ENCODE measurements at places on chromosomes 13 and 19.
A peak's percentile ranks its signal among the peaks of the same experiment; 100 is the strongest.

- no peak for DNase-seq
These were observed 9.2 kb upstream of the CEACAM18 start for GRCh38 chr19:51469162-51469561.

DNA sequence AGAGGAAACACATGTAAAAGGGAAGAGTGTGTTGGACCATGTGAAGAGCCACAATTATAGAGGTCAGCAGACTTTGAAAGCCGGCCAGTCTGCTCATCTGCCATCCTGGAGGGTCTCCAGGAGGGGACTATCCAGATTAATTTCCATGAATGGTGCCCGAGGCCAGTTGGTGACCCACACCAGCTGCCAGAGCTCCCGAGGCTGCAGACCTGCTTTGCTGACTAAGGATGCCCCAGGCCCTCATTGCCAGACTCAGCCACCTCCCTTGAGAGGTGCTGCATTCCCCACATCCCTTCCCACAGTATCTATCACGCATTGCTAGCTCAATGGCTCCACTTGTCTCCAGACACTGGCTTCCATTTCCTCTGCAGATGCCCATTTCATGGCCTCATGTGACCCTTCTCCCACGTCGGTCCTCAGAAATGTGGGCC, 110.3 kb downstream of the NALCN start:
- no peak for DNase-seq

- peak; percentile 20 for DNase-seq
These were observed 92.9 kb upstream of the SGCG start for GRCh38 chr13:23087880-23088279.

DNA sequence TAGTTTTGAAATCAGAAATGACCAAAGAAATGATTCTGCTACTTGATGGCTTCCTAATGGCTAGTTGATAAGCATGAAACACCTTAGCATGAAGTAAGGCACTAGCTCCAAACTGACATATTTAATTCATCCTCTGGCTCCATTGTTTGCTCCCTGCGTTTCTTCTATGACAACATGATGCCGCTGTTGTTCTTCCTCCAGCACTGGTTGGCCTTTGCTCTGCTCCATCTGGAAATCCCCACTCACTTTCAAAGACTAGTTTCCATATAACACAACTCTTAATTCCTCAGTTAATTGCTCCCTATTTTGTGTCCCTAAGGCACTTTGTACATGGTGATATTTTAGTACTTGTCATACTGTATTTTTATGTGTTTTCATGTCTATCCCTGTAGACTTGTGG, 151.6 kb downstream of the GPC6 start:
- no peak for DNase-seq

- no peak for DNase-seq
These were observed 967.4 kb upstream of the PRR20A start for GRCh38 chr13:56173346-56173745.

- DNase-seq = no peak
These were observed 595 bp downstream of the ZNF440 start for GRCh38 chr19:11814700-11815035.

GRCh38 chr13:26503826-26504594, 53.5 kb upstream of the WASF3 start:
- DNase-seq = no peak

GRCh38 chr13:107864543-107865317, 350.6 kb downstream of the LIG4 start:
- DNase-seq = peak; percentile 15

DNA sequence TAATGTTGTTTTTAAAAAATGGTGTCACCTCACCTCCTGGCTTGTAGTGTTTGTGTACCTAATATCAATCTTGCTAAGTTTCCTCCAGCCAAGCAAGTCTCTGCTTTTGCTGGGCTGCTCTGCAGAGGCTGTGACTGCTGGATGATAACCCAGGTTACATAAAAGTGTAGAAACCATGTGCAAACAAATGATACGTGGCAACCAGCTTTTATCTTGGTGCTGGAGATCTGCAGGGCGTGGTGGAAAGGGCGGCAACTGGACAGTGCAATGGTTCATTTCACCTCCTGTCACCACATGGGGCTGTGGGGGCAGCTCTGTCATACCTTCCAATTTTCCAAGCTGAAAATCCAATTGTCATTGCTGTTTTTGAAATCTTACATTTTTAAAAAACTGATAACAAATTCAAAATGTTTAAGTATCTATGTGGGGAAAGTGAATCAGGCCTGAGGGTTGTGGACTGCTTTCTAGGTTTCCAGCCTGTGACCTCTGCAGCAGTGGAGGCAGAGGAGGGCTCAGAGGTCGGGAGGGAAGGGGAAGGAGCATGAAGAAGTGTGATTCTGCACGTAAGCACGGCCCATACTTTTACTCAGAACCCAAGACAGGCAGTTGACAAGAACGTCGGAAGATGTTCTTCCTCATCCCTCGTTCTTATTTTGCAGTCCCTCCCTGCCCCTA, 9.7 kb downstream of the GPR42 start:
- DNase-seq = no peak

- no peak for DNase-seq
These were observed 1786.8 kb downstream of the SLITRK5 start for GRCh38 chr13:89457977-89458376.

DNA sequence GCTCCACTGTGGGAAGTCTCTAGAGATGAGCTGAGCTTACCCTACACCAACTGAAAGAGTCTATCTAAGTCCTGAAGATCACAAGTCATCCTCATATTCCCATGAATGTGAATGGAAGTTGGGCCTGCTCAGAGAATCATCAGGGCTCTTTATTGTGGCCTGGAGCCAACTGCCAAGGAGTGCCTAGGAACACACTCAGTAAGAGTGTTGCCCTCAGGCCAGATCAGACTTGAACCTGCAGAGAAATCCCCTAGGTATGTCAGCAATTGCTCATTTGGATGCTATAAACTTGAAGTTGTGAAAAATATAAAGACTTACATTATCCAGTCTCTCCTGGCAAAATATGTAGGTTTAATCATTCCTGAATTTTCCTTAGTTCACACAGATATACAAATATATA, 1070.2 kb downstream of the EFNB2 start:
- DNase-seq = no peak

DNA sequence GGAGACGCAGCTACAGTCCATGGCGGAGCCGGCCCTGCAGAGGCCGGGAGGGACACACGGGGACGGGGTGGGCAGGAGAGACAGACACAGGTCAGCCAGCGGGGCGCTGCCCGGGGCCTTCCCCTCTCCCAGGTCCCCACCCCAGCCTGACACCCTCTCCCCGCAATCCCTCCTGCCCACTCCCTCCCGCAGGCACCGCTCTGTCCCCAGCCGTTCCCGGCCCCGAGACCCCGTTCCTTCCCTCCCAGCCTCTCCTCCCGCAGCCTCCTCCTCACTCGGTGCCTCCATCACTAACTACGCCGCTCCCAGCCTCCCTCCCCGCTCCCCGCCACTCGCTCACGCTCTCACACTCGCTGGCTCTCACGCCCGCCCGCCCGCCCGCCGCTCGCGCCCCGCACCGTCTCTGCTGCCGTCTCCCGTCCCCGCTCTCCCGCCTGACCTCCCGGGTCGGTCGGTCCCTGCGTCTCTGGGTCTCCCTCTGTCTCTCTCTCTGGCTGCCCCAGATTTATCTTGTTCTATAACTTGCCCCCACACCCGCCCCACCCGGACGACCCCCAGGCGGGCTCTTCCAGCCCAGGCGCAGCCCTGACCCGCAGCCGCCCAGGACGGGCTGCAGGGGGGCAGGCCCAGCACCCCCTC, 15.2 kb downstream of the ERFL start:
- DNase-seq = no peak

DNA sequence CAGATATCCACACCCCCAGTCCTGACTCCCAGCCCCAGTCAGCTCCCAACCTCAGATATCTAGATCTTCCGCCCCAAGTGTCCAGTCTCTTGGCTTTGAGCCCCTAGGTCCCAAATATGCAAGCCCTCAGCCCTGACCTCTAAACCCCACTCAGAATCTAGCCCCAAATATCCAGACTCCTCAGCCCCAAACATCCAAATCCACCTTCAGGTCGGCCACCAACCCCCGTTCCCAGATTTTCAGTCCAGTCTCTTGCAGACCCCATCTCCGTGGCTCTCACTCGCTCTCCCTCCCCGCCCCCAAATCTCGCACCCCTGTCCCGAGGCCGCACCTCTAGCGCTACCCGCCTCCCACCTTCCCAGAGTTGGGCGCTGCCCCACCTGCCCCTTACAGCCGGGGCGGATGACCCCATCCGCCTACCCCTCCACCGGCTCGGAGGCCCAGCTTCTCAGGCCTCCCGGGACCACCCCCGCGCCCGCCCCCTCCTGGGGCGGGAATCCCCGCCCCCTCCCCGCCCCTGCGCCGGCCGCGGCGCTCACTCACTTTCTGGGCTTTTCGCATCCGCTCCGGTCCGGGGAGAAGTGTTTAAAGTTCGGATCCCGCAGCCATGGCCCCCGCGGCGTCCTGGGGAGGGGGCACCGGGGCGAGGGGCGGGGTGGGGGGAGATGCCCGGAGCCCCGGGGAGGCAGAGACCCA, 604 bp downstream of the ERFL start:
- DNase-seq = no peak

DNA sequence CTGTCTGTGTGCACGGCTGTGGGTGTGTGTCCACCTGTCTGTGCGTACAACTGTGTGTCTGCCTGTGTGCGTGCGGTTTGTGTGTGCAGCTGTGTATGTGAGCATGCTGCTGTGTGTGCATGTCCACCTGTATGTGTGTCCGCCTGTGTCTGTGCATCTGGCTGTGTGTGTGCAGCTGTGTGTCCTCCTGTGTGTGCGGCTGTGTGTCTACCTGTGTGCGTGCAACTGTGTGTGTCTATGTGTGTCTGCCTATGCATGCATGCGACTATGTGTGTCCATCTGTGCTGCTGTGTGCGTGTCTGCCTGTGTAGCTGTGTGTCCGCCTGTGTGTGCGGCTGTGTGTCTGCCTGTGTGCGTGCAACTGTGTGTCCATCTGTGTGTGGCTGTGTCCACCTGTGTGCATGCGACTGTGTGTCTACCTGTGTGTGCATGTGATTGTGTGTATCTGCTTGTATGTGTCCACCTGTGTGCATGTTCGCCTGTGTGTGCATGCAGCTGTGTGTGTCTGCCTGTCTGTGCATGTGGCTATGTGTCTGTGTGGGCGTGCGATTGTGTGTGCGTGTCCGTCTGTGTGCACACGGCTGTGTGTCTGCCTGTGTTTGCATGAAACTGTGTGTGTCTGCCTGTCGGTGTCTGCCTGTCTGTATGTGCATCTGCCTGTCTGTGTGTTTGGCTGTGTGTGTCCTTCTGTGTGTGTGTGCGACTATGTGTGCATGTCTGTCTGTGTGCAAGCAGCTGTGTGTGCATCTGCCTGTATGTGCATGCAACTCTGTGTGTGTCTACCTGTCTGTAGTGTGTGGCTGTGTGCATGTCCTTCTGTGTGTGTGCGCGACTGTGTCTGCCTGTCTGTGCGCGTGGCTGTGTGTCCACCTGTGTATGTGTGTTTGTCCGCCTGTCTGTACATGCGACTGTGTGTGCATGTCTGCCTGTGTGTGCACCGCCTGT, 57.1 kb upstream of the C13orf46 start:
- DNase-seq = no peak

GRCh38 chr19:10424011-10424637, 3.8 kb downstream of the PDE4A start:
- DNase-seq = peak; percentile 72

DNA sequence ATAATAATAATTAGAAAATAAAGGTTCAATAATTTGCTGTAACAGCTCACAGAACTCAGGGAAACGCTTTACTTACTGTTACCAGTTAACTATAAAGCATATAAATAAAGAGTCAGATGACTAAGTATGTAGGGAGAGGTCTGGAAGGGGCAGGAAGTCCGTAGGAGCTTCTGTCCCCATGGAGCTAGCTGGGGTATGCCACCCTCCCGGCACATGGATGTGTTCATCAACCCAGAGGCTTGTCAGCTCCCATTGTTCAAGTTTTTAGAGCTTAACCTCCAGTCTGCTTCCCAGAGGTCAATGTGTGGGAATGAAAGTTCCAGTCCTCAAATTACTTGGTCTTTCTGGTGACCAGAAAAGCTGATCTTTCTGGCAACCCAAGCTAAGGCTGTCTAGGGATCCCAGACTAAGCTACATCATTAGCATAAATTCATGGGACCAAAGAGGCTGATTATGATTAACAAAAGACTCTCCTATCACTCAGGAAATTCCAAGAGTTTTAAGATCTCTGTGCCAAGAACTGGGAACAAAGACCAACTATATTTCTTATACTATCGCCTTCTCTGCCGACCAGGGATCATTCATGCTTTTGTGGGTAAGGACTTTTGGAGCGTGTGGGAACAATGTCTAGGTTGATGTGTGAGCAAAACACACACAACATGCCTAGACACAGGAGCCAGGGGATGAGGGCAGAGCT, 31.7 kb upstream of the ZNF507 start:
- no peak for DNase-seq

DNA sequence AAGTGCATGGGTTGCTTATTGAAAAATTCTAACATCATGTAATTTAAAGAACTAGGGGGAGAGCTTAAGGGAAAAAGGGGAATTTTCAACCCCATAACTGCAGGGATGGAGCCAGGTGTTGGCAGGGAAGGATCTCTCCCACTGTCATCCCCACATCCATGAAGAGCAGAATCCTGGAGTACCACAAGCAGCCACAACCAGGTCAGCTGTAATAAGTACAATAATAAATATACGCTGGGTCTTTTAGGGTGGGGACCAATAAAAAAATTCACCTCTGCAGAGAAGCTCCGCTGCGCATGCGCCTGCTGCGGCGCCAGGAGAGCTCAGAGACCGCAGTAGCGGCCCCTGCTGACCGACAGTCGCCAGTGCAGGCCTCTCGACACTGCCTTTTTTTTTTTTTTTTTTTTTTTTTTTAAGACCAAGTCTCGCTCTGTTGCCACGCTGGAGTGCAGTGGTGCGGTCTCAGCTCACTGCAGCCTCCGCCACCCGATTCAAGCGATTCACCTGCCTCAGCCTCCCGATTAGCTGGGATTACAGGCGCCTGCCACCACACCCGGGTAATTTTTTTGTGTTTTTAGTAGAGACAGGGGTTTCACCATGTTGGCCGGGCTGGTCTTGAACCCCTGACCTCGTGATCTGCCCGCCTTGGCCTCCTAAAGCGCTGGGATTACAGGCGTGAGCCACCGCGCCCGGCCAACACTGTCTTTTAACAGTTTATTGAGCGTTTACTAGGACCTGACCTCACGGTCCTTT, 2.5 kb upstream of the EEF2 start:
- DNase-seq = peak; percentile 91
